BE2C (cell line): ENCODE measurements at places on chromosomes 2 and 18.

DNA sequence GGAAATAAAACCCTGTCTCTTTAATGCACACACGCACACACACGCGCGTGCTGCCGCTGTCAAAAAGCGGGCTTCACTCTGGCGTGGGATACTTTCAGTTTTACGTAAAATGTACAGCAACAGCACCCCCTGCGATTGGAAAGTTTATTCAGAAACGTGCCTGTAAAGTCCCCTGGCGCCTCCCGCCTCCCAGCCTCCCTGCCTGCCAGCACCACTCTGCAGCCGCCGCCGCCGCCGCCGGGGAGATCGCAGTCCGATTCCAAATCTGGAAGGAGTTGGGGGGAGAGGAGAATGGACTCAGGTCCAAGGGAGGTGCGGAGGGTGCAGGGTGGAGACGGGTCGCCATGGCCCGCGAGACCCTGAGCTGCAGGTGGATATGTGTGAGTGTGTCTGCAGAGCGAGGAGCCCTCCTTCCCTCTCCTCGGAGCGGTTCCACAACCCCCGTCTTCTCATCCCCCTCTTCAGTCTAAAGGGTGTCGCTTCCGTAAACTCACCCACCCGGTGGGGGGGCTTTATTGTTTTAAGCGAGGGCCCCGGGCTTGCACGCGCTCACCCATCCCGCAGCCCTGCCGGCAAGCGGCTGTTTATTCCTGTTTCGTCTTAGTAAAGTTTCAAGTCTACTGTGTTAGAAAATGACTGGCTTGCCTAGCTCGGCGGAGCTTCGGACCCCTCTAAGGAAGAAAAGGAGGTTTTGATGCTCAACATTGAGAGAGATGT, 1.8 kb upstream of the BCL11A start:
- DNase-seq: peak; percentile 67

DNA sequence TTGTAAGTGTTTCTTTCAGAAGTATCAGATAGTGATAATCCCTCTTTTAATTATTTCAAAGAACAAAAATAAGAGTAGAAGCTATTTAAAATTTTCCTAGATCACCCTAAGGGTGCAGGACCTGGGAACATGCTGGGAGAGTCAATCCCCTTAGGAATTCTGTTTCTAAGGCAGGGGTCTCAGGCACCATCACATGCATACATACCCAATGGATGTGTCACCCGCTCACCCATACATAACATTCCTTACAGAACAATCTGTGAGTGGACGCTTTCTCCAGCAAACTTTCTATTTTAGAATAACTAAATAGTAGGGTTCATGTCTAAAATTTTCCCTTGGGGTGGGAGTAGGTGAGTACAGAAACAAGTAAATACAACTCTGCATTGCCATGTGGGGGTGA, 8.4 kb downstream of the DSEL start:
- DNase-seq: no peak

- DNase-seq: no peak
Measured at GRCh38 chr18:72634500-72634899, 90.4 kb upstream of the CBLN2 start.

DNA sequence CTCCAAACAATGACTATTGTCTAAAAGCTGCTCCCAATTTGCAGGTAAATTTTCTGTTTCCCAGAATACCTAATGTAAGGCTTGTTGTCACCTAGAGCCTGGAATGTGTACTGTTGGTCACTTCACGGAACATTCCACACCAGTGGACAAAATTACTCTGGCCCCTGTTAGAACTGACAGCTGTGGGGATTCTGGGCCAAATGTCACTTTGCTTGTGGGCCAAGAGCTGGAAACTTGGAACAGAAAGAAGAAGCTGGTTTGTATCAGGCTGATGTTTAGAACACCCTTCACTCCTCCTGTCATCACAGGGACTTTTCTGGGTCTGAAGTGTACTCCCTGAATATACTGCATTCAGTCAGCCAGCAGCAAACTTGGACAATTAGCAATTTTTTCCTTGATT, 495.6 kb upstream of the SYT4 start:
- no peak for DNase-seq

DNA sequence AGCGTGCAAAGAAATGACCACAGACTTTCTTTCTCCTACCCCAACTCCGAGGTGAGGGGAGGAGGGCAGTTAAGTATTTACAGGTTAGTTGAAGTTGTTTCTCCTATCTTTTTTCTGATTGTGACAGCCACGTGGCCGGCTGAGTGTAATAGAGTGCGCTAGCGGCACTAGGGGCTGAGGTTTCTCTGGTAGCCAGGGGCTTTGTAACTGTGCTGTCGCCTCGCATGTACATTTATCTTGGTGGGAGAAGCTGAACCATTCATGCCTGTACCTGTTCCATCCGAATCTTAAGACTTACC, 214.1 kb upstream of the STON1 start:
- DNase-seq: peak; percentile 14

DNA sequence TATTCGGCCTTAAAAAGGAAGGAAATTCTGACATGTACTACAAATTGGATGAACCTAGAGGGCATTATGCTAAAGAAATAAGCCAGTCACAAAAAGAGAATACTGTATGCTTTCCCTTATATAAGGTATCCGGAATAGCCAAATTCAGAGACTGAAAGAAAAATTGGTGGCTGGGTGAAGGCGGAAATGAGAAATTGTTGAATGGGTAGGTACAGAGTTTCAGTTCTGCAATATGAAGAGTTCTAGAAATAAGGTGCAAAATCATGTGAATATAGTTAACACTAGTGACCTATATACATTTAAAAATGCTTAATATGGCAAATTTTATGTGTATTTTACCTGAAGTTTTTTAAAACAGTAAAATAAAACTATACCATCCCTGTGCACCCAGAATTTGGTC, 43.1 kb downstream of the RMP24 start:
- no peak for DNase-seq

GRCh38 chr18:55189972-55190371, 230.7 kb upstream of the CCDC68 start:
- DNase-seq: no peak

GRCh38 chr2:86238354-86238753, 39.1 kb downstream of the MRPL35 start:
- DNase-seq: no peak

GRCh38 chr2:145186303-145186702, 666.4 kb upstream of the ZEB2 start:
- peak; percentile 13 for DNase-seq

DNA sequence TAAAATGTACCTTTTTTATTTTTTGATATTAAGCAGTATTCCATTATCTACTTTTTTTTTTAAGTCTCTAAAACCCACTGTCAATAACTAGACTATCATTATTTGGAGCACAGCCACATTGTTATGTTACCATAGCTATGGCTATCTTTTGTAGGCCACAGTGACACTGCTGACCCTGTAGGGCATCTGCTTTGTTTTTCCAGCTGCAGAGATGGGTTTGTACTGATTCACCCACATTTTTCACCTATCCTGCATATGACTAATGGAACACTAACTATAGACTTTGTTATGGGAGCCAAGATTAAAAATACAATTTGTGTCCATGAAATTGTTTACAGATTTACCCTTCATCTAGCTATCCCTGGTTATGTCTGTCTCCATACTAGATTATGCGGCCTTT, 21.6 kb upstream of the OTX1 start:
- DNase-seq: no peak

DNA sequence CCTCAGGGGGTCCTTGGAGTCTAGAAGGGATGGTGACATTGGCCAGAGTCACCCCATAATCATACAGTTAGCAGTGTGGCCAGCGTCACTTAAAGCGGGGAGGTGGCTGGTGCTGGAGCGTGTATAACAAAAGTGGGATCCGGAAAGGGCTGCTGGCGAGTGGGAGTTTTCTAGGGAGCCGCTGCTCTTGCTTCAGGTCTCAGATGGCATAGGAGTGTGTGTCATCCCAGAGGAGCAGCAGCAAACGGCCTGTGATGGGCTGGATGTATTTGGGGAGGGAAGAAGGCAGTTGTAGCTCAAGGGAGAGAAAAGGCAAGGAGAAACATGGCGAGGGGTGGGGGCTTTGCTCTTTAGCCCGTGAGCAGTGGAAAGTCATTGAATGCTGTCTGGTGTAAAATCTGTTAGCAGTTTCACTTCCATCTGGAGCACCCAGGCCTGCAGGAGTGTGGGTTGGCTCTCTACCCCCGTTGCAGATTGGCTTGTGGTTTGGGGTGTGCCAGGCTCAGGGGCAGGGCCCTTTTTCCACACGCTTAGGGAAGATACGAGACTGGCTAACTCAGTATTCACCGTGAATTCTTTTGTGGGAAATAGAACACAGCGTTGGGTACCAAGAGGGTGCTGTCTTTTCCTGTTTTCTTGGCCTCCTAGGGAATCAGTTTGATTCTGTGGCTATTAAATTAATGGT, 120.5 kb downstream of the AGAP1 start:
- DNase-seq: no peak

GRCh38 chr2:62343206-62343605, 147.3 kb downstream of the B3GNT2 start:
- no peak for DNase-seq

- DNase-seq: no peak
Measured at GRCh38 chr2:104702031-104702850, 151.7 kb upstream of the POU3F3 start.

- DNase-seq: no peak
Measured at GRCh38 chr18:49611316-49611715, 49.5 kb downstream of the LIPG start.

- no peak for DNase-seq
Measured at GRCh38 chr18:79529991-79530390, 134.3 kb downstream of the NFATC1 start.

- no peak for DNase-seq
Measured at GRCh38 chr2:96916156-96916630, 46.3 kb upstream of the SEMA4C start.

DNA sequence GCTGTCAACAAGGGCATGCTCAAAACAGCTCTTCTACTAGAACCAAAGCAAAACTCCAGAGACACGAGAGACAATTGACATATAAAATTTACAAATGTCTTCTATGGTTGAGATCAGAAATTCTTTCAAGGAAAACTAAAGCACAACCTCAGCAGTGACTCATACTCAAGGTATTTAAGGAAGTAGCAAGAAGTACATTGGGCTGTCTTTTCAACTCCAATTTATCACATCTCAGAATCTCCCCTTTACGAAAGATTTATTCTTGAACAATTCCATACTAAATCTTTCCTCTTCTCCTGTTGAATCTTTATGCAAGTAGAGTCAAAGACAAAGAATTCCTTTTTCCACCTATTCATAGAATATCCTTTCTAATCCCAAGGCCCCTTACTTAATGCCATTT, 324.0 kb downstream of the IRS1 start:
- DNase-seq: no peak

DNA sequence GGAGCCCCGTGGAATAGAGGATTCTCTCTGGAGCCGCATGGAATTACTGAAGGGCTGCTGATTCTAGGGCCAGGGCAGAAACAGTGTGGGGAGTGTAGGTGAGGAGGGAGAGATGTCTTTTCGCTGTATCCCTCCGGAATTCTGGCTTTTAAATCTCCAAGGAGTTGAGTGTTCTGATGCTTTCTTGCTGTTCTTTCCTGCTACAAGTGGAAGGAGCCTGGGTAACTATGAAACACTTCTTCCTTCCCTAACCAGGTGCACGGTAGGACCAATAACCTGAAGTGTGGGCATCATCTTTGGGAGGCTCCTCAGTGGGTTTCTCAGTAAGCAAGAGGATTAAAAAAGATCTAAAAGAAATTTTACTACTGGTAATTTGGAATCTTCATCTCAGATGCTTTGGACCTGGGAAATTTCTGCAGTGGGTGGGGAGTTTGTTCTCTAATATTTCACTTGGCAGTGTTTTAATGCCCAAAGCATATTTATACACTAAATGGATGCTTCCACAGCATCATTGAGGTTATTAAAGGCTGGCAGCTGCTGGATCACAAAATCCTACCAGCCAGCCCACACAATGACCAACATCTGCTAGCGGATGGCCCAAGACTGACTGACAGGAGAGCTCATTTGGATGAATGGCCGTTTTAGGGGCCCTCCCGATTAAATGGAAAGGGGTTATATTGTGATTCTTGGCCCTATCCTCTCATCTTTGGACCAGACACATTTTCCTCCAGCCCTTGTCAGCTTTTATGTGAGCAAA, 2.1 kb downstream of the EML6 start:
- no peak for DNase-seq

- no peak for DNase-seq
Measured at GRCh38 chr2:109270505-109271312, 141.7 kb downstream of the SH3RF3 start.

GRCh38 chr2:20048488-20049448, 2.7 kb downstream of the LAPTM4A start:
- DNase-seq: no peak
